Central memory CD8-positive, alpha-beta T cell (primary cell): ENCODE measurements at places on chromosomes 1 and 21.

- DNase-seq: no peak
Measured at GRCh38 chr1:6802893-6803292, 17.6 kb downstream of the CAMTA1 start.

DNA sequence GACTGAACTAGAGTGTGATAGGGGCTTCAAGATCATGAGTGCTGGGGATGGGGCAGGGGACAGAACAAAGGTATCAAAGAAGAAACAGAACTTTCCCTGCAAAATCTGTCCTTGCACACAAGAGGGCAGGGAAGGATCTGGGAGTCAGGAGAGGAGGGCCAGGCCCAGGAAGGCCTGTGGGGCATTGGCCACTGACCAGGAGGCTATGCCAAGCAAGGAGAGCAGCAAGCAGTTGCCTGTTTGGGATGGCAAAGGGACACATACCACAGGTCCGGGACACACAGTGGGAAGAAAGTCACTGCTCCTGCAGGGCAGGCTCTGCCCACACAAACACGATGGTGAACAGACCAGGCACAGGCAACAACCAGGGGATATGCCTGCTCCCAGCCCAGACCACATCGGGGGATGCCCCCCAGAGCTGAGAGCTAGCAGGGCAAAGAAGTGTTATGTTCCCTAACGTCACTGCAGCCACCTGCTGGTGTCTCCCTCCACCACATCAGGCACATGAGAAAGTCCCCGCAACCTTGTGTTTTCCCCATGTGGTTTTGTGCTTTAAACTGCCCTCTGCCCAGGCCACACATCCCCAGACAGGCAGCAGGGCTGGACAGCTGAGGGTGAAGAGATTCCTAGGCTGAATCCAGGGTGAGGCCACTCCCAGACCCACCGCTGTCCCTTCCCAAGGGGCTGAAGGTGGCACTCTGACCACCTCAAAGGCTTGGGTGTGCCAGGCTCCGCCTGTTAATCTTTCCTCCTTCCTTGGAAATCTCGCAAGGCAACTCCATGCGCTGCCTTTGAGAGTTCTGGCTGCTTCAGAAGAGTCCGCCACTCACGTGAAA lies 53.6 kb downstream of the KIF21B start:
- no peak for DNase-seq

- DNase-seq: no peak
Measured at GRCh38 chr1:65478379-65479026, 58.0 kb downstream of the LEPR start.

DNA sequence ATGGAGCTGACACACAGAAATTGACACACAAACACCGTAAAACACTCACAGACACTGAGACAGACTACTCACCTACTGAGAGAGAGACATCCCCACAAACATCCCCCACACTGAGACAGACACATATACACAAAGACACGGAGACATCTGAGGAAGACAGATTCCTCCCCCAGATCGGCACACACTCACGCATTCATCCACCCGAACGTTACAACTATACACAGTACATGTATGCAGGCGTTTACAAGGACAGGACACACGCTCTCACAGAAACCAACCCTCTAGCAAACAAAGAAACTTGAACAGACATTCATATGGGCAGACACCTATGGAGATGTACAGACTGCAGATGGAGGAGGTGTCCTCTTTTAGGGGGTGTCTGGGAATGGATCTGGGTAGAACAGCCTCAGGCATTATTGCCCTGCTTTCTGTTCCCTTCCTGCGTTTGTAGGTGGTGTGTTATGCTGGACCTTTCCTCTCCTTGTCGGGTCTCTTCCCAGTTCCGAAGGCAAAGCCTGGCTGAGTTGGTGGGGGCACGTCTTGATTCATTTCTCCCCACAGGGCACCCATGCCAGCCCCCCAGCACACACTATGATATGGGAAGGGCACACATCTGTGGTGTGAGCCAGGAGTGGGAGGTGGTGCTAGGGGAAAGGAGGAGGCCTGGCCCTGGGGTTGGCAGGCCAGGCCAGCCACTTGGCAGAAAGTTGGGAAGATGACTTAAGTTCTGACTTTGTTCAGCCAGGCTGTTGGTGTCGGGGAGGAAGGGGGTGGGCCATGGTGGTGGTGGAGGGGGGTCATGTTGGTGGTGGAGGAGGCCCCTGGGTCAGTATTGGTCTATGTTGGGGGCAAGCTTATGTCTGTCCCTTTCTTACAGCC lies 1.5 kb downstream of the KIRREL1 start:
- DNase-seq: no peak

GRCh38 chr21:38830671-38831525 lies 25.2 kb downstream of the ETS2 start:
- no peak for DNase-seq

DNA sequence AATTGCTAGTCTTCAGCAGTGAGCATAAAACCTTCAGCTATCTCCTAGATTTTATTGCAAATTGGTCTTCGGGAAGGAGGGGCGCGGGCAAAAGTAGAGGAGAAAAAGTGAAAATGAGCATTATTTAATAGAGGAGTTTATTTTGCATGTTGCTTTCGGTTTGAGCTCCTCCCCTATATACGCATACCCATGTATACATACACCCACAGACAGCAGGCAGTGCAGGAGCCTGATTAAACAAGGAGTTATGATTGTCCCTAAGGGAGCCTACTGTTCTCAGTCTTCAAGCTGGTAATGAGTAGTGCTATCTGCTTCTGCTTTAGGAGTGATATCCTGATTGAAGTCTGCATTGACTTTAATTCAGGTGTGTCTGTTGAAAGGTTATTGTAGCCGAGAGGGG lies 133.8 kb downstream of the SPATA46 start:
- no peak for DNase-seq

- no peak for DNase-seq
Measured at GRCh38 chr1:247146671-247147070, 25.1 kb downstream of the ZNF124 start.
